Left lobe of liver (tissue), 2 donors: ENCODE measurements at places on chromosomes 4 and X. TPM values are rescaled to one million over a fixed set of nuclear protein-coding genes. Genes with fewer than 3 reads are reported as not detected.

DNA sequence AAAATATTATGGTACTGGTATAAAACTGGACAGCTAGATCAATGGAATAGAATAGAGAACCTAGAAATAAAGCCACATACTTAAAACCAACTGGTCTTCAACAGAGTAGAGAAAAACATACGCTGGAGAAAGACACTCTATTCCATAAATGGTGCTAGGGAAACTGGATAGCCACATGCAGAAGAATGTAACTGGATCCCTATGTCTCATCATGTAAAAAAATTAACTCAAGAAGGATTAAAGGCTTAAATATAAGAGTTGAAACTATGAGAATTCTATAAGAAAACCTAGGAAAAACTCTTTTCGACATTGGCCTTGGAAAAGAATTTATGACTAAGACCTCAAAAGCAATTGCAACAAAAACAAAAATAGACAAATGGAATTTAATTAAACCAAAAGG is 114.6 kb downstream of the PCDH18 start:
- DNase-seq, result no peak

GRCh38 chrX:72094894-72095293 is 36.8 kb downstream of the RTL5 start:
- no peak for DNase-seq

DNA sequence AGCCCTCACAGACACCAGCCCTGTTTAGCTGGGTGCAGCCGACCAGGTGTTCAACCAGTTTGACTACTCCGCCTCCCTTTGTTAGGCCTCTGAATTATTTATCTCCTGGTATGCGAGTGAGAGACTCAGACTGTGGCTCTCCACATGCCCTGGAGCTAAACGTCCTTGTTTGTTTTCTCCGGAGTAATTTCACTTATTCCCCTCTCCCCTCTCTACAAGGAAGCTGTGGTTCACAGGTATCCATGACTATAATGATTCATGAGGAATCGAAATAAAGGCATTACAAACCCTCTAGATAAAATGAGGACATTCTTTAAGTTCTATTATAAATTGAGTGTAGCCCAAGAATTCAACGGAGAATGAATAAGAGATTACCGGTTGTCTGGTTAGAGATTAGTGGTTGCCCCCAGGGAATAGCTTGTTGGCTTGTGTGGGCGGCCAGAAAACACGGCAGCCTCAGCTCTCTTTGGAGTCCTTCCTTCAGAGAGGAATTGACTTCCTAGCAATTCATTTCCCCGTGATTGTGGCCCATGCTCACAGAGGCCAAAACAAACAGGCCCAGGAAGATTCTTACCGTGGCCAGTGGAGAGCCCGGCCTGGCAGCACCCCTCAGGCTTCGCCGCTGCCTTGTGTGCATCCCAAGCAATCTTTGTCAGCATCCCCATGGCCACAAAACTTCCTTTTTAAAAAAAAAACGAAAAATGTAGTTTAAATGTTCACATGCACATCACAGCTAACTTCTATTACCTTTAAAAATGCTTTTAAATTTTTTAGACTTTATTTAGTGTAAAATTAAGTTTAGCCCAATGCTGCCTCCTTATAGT is 60.2 kb upstream of the CBR4 start:
- DNase-seq, result no peak

The METTL14 gene
- total RNA-seq, result 23.1 TPM

The OTC gene
- total RNA-seq, result 94.6 TPM
